Suppressor macrophage treated with lipopolysaccharide for 4 hours (primary cell): ENCODE measurements at places on chromosomes 4 and X.

GRCh38 chrX:57929373-57929772, 19.1 kb upstream of the ZXDA start:
- peak; percentile 27 for DNase-seq

DNA sequence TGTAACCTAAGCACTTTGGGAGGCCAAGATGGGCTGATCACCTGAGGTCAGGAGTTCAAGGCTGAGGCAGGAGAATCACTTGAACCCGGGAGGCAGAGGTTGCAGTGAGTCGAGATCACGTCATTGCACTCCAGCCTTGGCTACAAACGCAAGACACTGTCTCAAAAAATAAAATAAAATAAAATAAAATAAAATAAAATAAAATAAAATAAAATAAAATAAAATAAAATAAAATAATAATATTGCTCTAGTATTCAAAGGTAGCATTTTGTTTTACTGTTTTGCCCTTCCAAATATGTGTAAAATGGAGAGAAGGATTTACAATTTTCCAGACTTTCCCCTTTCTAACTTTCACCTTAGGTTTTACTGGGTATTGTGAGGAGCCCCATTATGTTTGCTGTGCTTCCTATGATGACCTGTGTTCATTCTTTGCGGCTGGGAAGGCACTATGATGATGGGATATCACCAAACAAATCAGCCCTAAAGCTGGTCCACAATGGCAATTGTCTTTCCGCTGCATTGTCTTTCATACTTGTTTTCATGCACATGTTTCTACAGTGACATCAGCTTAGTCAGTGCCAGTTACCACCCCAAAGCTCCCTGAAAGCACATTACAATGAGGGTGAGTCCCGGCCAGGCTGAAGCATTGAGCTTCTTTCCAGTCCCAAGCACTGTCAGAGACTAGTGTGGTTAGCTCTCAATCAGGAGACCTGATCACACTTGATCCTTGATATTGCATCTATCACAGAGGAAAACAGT, 50.8 kb downstream of the DTHD1 start:
- DNase-seq = no peak

DNA sequence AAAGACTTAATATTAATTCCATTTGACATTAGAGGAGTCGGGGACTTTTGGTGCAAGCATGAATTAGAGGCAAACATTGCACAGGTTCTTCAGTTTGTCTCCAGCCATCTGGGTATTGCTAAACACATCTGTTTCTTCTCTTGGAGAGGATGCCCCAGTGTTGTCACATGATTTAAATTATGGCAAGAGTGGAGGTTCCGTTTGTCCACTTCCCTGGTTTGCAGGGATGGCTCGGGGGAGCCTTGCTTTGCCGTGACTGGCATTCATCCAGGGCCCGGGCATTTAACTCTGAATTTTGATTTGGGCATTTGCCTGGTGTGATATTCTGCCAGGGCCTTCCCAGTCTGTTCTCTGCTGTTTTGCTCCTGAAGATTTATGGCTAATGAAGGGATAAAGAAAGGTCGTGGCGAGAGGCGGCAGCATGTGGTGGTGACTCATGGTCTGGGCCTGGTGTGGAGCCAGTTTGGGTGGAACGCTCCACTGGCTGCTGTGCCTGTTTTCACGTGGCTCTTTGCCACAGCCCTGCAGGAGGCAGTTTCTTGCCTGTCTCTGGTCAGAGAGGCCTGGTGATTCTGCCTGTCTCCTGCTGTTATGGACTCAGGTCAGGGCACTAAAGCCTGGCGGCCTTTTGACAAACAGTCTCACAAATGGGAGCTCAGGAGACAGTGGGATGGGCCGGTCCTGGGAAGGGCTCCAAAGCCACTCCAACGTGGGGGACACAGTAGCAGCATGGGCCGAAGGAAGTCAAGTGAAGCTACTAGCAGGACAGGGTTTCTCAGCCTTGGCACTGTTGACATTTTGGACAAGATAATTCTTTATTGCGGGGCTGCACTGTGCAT, 99.4 kb upstream of the PGRMC2 start:
- DNase-seq = peak; percentile 52

- no peak for DNase-seq
These were observed 163.9 kb upstream of the NOCT start for GRCh38 chr4:138851391-138852335.

DNA sequence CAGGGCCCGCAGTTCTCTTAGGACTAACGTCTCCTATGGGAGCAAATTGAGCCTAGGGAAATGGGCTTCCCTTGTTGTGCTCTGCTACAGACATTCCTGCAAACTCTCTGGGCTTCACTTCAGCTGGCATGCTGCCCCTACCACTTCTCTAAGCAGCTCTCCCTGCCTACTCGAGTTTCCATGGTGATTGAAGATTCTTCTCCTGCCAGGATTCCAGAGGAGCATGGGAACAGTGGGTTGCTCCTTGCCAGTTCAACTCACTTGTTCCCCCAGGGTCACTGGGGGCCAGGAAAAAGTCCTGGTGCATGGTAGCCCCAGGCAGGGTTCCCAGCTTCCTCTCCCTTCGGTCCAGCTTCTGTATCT, 21.1 kb upstream of the WDR17 start:
- DNase-seq = no peak

GRCh38 chrX:134761788-134762187, 103.5 kb upstream of the PLAC1 start:
- peak; percentile 39 for DNase-seq

GRCh38 chrX:8272821-8273220, 101.8 kb upstream of the VCX2 start:
- no peak for DNase-seq

GRCh38 chr4:38681281-38681991, 17.4 kb downstream of the KLF3 start:
- no peak for DNase-seq

GRCh38 chrX:38868941-38869401, 67.7 kb downstream of the MID1IP1 start:
- peak; percentile 65 for DNase-seq

DNA sequence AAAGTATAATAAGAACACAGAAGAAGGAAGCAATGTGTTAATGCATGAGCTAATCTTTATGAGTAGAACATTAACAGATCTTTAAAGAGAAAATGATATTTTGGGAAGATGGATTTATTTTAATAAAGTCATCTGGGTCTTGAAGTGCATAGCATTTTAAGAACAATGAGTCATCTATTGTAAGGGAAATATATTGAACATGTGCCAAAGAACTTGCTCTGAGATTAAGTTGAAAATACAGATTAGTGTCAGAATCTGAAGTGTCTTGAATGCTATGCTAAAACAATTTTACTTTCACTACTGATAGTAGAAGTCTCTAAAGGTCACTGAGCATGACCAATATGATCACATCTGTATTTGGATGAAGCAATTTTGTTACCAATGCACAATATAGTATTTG, 776.7 kb upstream of the GRID2 start:
- DNase-seq = no peak

GRCh38 chr4:1318488-1319213, 28.4 kb upstream of the UVSSA start:
- DNase-seq = no peak

DNA sequence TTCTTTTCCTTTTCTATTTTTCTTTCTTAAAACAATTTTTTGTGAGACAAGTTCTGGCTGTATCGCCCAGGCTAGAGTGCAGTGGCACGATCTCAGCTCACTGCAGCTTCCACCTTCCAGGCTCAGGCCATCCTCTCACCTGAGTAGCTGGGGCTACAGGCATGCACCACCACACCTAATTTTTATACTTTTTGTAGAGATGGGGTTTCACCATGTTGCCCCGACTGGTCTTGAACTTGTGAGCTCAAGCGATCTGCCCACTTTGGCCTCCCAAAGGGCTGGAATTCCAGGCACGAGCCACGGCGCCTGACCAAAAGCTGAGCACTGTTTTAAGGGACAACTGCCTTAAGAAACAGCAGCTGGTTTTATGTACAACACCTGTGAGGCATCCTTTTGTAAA, 9.3 kb upstream of the NAT8L start:
- DNase-seq = no peak

- peak; percentile 77 for DNase-seq
These were observed 62.9 kb downstream of the ANAPC4 start for GRCh38 chr4:25439918-25440477.

- DNase-seq = no peak
These were observed 20.8 kb downstream of the GAK start for GRCh38 chr4:911221-911751.

DNA sequence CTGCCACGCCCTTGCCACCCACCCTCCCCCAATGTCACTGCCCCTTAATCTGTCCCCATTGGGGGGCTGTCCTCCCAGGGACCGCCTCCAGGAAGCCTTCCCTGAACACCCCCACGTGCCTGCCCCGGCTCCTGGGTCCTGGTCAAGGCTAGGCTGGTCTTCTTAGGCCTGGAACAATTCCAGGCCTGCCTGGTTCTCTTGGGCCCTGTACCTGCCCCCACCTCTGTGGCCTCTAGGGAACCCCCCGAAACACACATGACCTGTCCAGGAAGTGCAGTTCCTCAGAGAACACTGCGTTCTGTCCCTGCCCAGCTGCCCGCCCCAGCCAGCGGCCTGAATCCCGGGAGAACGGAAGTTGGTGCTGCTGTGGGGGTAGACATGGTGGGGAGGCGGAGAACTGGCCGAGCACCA, 5.1 kb downstream of the MXD4 start:
- DNase-seq = no peak

GRCh38 chrX:16199343-16199742, 32.1 kb downstream of the MAGEB17 start:
- DNase-seq = no peak

DNA sequence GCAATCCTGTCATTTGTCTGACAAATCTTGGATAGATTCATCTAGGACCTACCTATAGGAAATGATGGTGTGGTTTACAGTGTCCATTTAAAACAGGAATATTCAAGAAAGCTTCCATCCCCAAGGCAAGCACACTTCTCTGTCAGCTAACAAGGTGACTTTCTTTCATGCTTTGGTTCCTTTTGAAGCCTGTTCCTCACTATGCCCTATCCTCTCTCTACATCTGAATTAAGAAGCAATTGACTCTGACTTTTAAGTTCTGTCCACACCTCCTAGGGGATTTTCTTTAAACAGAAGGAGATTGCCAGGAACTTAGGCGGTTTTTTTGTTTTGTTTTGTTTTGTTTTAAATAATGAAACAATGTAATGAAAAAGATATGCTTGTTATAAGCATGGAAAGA, 1181.4 kb upstream of the TENM3 start:
- no peak for DNase-seq

GRCh38 chrX:41789374-41789773, 65.4 kb downstream of the GPR82 start:
- no peak for DNase-seq

DNA sequence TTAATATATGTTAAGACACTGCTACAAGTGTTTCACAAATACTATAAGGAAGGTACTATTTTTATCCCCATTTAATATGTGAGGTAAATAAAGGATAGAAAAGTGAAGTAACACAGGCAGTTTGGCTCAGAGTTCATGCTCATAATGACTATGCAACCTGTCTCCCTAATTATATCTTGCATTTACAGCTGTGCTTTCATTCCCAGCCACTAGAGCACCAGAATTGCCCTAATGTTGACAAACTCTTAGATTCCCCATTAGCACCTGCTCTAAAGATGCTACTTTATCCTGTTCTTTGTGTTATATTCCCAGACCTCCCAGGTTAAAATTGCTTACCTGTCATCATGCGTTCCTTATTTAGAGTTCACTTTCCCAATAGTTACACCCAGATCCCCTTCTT, 833.6 kb downstream of the CCSER1 start:
- DNase-seq = no peak
